ENCODE measurements at places on chromosomes 5 and 9. TPM values are rescaled to one million over a fixed set of nuclear protein-coding genes. Genes with fewer than 3 reads are reported as not detected.

Gene MAMDC2
- 0.85 TPM for total RNA-seq

Gene GRHPR
- total RNA-seq = 103 TPM

Gene SLC46A2
- not detected for total RNA-seq

Gene CYSRT1
- total RNA-seq = 0.92 TPM

Gene TMEM38B
- total RNA-seq = 6.5 TPM

Gene CCNH
- total RNA-seq = 54.1 TPM

Gene CYFIP2
- total RNA-seq = 22.4 TPM

Gene ACTBL2
- total RNA-seq = not detected

GRCh38 chr5:77101298-77101697 is 14.2 kb upstream of the ZBED3 start:
- H3K27me3 ChIP-seq = no peaks in the 10 kb centered on the region
- peaks cover 2% of the 10 kb centered on the region for H3K36me3 ChIP-seq
- H3K4me1 ChIP-seq = no peaks in the 10 kb centered on the region
- no peak overlapping the region for H3K27ac ChIP-seq
- DNase-seq = no peak
- no peak overlapping the region for H3K4me3 ChIP-seq

DNA sequence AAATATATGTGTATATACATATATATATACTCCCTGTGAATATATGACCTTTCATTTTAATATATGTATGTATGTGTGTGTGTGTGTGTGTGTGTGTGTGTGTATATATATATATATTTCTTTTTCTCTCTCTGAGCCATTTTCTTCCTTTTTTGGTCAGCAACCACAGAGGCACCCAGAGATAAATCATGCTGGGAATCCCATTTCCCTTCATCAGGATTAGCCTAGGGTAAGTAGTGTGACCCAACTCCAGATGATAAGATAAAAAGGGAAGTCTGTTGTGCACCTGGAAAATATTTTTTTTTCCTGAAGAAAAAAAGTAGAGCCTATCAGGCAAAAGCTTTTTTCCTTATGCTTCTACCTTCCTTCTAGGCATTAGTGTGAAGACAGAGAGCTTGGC is 25.4 kb upstream of the SUB1 start:
- H3K4me3 ChIP-seq = no peak overlapping the region
- H3K36me3 ChIP-seq = no peaks in the 10 kb centered on the region
- no peaks in the 10 kb centered on the region for H3K27me3 ChIP-seq
- H3K4me1 ChIP-seq = no peaks in the 10 kb centered on the region
- H3K27ac ChIP-seq = no peak overlapping the region

- no peak for DNase-seq
- H3K36me3 ChIP-seq = no peaks in the 10 kb centered on the region
- H3K27ac ChIP-seq = no peak overlapping the region
- no peak overlapping the region for H3K4me3 ChIP-seq
Measured at GRCh38 chr9:121505903-121506735, 6.5 kb upstream of the GGTA1 start.

GRCh38 chr9:109474170-109474569 is 23.9 kb downstream of the PTPN3 start:
- H3K27ac ChIP-seq = no peak overlapping the region
- DNase-seq = no peak
- no peak overlapping the region for H3K4me3 ChIP-seq
- no peaks in the 10 kb centered on the region for H3K36me3 ChIP-seq
- H3K27me3 ChIP-seq = peaks cover 28% of the 10 kb centered on the region
- H3K4me1 ChIP-seq = no peaks in the 10 kb centered on the region

- no peak overlapping the region for H3K4me3 ChIP-seq
- peaks cover 4% of the 10 kb centered on the region for H3K4me1 ChIP-seq
- DNase-seq = no peak
- H3K36me3 ChIP-seq = no peaks in the 10 kb centered on the region
- no peaks in the 10 kb centered on the region for H3K27me3 ChIP-seq
Measured at GRCh38 chr9:94787266-94787665, 60.8 kb downstream of the AOPEP start.

DNA sequence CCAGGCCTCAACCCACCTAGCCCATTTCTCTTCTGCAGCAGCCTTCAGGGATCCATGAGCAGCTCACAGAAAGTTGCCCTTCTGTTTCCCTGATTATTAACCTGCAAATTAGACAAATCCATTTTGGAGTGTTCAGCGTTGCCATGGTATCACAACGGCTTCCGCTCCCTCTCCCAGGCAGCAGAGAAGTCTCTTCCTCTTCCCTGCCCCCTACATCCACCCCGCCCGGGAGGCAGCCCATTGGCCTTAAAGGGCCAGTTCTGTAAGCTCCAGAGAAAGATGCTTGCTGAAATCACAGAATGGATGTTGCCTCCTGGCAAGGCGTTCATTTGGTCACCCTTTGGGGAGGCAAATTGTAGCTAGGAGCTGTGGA is 47.7 kb upstream of the BOD1 start:
- DNase-seq = no peak
- no peak overlapping the region for H3K27ac ChIP-seq
- no peak overlapping the region for H3K4me3 ChIP-seq

- no peaks in the 10 kb centered on the region for H3K27me3 ChIP-seq
- no peak for DNase-seq
- H3K27ac ChIP-seq = no peak overlapping the region
- H3K36me3 ChIP-seq = no peaks in the 10 kb centered on the region
Measured at GRCh38 chr5:152329761-152330283, 75.3 kb downstream of the NMUR2 start.

- no peak overlapping the region for H3K4me3 ChIP-seq
- H3K27ac ChIP-seq = no peak overlapping the region
- H3K4me1 ChIP-seq = peaks cover 9% of the 10 kb centered on the region
- H3K27me3 ChIP-seq = no peaks in the 10 kb centered on the region
Measured at GRCh38 chr9:137237759-137238726, 3.0 kb upstream of the TUBB4B start.

GRCh38 chr5:42349163-42349562 is 74.1 kb upstream of the GHR start:
- H3K4me3 ChIP-seq = no peak overlapping the region
- H3K27ac ChIP-seq = no peak overlapping the region
- DNase-seq = no peak

DNA sequence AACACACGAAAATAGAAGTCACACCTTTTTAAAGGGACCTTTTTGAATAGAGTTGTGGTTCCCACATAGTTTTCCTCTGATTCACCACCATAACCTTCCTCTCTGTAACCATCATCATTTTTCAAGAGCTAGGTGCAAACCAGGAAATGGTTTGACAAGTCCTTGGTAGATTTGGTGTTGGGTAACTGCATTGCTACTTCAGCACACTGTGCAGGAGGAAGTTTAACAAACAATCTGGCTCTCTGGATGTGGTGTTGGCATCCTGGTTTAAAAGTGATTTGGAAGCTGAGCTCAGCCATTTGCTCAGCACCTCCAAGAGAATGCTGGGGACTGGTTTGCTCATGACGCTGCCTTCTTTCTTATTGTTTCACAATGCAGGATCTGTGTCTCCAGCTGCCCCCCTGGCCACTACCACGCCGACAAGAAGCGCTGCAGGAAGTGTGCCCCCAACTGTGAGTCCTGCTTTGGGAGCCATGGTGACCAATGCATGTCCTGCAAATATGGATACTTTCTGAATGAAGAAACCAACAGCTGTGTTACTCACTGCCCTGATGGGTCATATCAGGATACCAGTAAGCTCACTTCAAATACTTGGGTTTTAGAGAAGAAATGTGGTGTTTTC is 213.1 kb downstream of the RFK start:
- no peak for DNase-seq
- no peak overlapping the region for H3K27ac ChIP-seq
- no peaks in the 10 kb centered on the region for H3K36me3 ChIP-seq

GRCh38 chr5:65708145-65708544 is 13.8 kb downstream of the SGTB start:
- H3K4me3 ChIP-seq = no peak overlapping the region
- no peaks in the 10 kb centered on the region for H3K4me1 ChIP-seq
- H3K27ac ChIP-seq = no peak overlapping the region
- no peak for DNase-seq

DNA sequence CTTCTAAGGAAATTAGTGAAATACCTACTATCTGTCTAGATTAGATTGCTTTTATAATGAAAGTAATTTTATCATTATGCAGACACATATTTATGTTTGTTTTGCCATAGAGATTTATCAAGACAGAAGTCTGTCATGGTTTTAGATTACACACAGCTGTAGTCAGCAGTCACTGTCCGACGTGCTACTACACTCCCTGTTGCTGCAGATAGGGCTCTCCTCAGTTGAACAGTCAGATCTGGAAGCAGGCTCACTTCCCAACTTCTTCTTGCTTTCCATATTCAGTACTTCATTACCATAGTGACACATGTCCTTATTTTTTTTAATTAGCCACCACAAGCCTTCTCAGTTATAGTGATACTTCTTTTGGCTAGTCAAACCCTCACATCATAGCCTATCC is 329.9 kb upstream of the ITGA1 start:
- no peaks in the 10 kb centered on the region for H3K27me3 ChIP-seq
- no peak for DNase-seq
- H3K36me3 ChIP-seq = no peaks in the 10 kb centered on the region

DNA sequence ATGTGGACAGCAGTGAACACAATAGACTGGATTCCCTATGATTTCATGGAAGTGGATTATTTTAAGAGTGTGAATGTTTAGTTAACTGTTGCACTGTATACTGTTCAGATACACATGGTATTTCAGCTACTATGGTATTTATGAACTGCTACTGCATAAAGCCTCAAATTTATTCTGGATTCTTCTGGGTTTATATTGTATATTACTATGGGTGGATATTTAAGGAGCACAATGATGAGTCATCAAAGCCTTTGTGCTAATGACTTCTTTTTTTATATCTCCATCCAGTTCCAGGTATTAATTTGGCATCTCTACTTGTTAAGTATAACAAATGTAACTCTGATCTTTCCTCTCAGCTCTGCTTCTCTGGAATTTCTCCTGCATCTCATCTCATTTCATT is 6.8 kb downstream of the KDM4C start:
- H3K36me3 ChIP-seq = no peaks in the 10 kb centered on the region
- H3K4me1 ChIP-seq = peaks cover 3% of the 10 kb centered on the region
- H3K27ac ChIP-seq = no peak overlapping the region

DNA sequence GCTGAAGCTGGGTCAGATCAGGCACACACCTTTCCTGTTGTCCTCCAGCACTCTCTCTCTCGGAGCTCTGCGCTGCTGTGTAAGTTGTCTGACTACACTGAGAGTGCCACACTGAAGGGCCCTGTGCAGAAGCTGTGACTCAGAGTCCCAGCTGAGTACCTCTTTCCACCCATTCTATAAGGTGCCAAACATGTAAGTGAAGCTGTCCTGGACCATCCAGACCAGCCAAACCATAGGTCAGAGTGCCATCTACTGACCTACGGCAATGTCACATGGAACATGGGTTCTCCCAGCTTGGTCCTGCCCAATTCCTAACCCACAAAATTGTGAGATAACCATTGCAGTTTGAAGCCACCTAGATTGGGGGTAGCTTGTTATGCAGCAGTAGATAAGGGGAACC is 68.2 kb downstream of the ADCY2 start:
- no peaks in the 10 kb centered on the region for H3K27me3 ChIP-seq
- no peak overlapping the region for H3K4me3 ChIP-seq
- DNase-seq = no peak
